ENCODE measurements at places on chromosomes 2 and 18. TPM values are rescaled to one million over a fixed set of nuclear protein-coding genes. Genes with fewer than 3 reads are reported as not detected.

- no peak for DNase-seq
These were observed 3.8 kb downstream of the MZT2B start for GRCh38 chr2:130185896-130186295.

- no peak for DNase-seq
These were observed 20.8 kb downstream of the PXDN start for GRCh38 chr2:1723397-1724042.

DNA sequence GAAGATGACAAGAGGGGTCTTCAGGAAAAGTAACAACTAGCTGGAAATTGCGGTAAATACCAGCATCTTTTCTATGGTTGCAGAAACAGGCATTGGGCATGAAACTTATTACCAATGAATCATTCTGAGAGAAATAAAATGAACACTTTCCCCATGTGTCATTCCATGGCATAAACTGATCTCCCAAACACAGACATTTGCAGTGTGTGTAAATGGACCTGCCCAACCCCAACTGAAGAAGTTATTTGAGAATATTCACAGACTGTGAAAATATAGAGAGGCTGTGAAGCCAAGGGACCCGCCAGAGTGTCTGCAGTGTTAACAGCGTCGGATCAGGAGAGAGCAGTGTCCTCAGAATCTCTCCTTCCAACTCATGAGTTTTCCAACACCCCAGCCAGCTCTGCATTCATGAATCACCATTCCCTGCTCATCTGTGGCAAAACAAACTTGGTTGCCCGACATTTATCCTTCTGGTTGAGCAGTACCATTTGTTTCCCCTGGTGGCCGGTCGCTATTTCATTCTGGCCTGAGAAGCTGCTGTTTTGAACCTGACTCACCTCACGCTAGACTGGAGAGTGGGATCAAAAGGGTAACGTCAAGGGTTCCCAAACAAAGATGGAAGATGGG, 238.4 kb downstream of the PID1 start:
- DNase-seq = peak; percentile 19

DNA sequence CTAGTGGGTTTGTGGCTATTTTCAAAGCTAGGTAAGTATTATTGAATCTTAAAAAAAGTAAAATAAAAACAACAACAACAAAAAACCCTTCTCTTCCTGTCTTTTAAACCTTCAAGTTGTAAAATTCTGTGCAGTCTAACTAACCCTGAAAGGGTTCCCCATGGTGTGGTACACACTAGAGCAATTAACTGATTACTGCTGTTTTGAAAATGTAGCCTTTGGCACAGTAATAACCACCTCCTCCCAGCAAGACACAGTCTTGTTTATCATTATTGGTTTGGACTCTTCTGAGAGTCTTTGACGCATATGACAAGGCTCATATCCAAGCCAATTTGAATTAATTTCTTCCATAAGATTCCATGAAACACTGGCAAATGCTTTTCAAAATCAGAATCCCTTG, 2184.6 kb upstream of the PIK3C3 start:
- no peak for DNase-seq

SNORC gene
- 4.1 TPM for total RNA-seq
